ENCODE measurements at places on chromosomes 1 and 21. TPM values are rescaled to one million over a fixed set of nuclear protein-coding genes. Genes with fewer than 3 reads are reported as not detected.

CSF3R gene
- total RNA-seq, result not detected

FAM131C gene
- total RNA-seq, result 0.87 TPM

DNA sequence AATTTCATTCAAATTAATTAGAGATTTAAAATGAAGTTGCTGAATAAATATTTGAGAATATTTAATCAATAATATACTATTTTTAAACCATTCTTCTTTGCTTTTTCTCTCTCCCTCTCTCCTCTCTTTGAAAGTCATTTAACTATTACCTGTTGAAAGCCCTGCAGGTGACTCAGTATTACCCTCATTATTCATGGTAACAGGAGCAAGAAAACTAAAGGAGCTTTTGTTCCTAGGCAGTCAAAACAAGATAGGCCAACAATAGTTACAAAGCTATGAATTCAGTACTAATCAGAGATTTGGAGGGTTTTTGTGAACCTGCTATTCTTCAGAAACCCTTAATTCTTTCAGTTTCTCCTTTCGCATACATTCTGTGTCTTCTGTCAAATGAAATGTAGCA lies 721.3 kb upstream of the NCAM2 start:
- DNase-seq, result no peak

LCE3E gene
- total RNA-seq, result not detected

AMY2B gene
- 5.1 TPM for total RNA-seq

FMO5 gene
- 0.34 TPM for total RNA-seq

HCN3 gene
- total RNA-seq, result 1.3 TPM

UTS2 gene
- total RNA-seq, result not detected

PLA2G4A gene
- total RNA-seq, result 2.0 TPM

DNA sequence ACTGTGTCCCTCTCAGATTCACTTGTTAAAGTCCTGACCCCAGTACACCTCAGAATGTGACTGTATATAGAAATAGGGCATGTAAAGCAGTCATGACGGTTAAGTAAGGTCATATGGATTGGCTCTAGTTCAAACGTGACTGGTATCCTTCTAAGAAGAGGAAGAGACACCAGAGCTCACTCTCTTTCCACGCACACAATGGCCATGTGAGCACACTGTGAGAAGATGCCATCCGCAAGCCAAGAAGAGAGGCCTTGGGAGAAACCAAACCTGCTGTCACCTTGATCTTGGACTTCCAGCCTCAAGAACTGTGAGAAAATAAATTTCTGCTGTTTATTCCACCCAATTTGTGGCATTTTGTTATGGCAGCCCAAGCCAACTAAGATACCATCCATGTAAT lies 56.8 kb upstream of the IRF2BP2 start:
- DNase-seq, result no peak

- DNase-seq, result no peak
These were observed 12.1 kb downstream of the CENPF start for GRCh38 chr1:214615109-214615508.

SLAMF7 gene
- not detected for total RNA-seq

- DNase-seq, result no peak
These were observed 377 bp downstream of the SAMD13 start for GRCh38 chr1:84301785-84302385.

- DNase-seq, result no peak
These were observed 20.4 kb downstream of the OLFML2B start for GRCh38 chr1:162003061-162003829.

DNA sequence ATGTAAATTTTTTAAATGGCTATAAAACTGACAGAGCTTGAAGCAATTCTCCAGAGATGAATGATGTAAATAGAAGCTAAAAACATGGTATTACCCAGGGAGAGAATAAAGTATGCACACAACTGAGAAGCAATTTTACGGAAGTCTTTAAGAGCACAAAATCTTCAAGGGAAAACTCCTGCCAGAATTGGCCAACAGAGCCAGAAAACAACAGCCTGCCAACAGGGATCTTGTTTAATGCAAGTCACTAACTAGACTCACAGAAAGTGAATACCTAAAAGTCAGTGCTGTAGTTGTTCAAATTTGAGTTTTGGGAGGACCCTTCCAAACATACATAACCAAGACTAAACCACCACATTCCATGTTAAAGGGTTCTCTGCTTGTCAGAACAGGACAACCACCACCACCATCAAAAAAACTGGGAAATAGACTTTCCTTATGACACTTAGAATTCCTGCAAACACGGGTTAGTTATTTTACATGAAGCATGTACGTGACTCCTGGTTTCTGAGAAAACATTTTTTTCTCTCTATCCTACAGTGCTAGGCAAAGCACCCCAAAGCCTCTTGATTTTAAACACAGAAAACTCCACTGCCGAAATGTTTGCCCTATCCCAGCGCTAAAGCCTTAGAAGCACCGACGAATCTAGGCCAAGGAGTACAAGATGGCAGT lies 1.6 kb downstream of the EPS15 start:
- DNase-seq, result no peak

Measured in glomerular endothelial cell (primary cell).